NCI-H524 (cell line): ENCODE measurements at places on chromosomes 1 and 21.
A peak's percentile ranks its signal among the peaks of the same experiment; 100 is the strongest.

GRCh38 chr1:192171123-192171522 is 12.9 kb downstream of the RGS18 start:
- DNase-seq: no peak

GRCh38 chr1:180310095-180310494 is 80.0 kb downstream of the LHX4 start:
- no peak for DNase-seq

DNA sequence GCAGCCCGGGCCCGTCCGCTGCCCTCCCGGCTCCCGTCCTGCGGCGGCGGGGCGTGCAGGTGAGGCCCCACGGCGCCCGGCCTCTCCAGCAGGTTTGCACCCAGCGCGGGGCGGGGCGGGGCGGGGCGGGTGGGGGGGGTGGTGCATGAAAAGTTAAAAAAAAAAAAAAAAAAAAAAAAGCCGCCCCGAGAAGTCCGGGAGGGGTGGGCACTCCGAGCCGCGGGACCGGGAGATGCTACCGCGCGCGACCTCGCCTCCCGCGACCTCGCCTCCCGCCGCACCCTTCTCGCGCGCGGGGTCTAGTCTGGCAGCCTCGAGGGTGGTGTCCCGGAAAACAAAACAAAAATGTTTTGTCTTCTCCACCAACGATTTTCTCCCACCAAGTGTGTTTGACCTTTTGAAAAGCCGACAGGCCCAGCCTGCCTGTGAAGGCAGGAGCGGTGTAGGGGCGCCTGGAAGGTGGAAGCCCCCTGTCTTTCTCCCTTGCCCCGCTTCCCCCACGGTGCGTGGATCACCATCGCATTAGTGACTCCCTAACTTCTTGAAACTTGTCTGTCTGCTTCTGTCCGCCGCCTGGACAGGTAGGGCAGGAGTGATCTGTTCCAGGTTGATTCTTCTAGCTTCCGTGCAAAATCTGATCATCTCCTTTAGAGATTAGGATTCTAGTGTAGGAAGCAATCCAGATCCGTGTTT is 569 bp downstream of the RCAN3 start:
- peak; percentile 19 for DNase-seq

DNA sequence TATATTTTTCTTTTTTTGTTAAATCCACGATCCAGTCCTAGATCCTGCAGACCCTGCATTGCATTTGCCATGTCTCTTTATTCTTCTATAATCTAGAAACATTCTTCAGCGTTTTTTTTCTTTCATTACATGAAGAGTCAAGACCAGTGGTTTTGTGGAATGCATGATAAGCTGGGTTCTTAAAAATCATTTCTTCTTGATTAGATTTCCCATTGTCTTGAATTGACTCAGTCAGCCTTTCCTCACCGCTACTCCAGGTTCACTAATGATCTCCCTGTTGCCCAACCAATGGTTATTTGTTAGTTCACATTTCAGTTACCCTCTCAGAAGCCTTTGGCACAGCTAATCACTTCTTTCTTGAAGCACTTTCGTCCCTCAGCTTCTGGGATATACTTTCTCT is 25.2 kb downstream of the CHD1L start:
- DNase-seq: no peak

DNA sequence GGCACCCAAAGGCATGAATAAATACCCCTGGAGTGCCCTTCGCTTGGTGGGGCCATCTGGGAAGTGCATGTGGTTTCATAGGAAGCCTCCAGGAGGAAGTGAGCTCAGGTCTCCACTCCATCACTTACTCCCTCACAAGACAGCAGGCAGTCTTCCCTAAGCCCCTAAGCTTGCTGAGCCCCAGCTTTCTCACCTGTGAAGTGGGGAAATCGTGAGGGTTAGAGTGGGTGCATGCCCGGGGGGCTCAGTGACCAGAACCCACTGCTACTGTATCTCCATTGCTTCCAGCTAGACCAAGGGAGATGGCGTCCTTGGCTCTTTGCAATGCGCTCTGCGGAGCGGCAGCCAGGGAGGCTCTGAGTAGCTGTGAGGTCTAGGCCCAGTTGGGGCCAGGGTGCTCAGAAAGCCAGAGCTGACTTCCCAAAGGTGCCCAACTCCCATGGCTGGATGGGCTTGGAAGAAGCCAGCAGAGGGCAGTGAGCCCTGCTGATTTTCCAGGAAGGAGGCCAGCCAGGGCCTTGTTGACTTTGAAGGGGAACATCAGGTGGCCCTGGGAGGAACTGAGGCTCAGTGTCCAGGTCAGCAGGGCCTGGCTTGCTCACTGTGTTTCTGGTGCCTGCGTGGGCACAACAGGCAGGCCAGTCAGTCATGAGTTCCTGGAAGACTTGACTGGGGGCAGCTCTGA is 27.3 kb downstream of the CDCP2 start:
- DNase-seq: no peak

GRCh38 chr1:226920446-226920894 is 19.6 kb upstream of the COQ8A start:
- no peak for DNase-seq

DNA sequence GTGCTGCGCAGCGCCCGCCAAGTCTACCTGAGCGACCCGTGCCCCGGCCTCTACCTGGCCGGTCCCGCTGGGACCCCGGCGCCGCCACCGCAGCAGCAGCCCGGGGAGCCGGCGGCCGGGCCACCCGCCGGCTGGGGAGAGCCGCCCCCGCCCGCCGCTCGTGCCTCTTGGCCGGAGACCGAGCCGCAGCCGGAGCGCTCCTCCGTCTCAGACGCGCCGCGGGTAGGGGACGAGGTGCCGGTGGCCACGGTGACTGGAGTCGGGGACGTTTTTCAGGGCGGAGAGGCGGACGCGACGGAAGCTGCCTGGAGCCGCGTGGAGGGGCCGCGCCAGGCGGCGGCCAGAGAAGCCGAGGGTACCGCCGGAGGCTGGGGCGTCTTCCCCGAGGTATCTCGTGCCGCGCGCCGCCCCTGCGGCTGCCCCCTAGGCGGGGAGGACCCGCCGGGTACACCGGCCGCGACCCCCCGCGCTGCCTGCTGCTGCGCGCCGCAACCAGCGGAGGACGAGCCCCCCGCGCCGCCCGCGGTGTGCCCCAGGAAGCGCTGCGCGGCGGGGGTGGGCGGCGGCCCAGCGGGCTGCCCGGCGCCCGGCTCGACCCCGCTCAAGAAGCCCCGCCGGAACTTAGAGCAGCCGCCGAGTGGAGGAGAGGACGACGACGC is 646 bp downstream of the IER5 start:
- peak; percentile 41 for DNase-seq

DNA sequence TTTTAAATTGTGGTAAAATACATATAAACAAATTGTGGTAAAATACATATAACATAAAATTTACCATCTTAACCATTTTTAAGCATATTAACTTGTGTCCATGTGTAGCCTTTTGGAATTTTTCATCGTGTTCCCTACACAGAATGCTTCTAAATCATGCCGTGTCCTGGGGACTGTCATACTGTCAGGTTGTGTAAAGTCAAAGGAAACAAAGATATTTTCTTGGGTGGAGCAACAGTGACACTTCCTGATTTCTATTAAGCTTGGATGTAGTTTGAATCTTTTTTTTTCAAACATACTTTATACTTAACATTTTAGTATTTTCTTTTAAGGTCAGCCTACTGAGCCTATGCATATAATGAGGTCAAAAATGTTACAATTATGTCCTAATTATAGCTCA is 32.3 kb downstream of the DOP1B start:
- no peak for DNase-seq

- DNase-seq: no peak
These were observed 344.5 kb downstream of the RWDD3 start for GRCh38 chr1:95578462-95578861.

GRCh38 chr1:60113028-60113427 is 39.5 kb upstream of the C1orf87 start:
- DNase-seq: no peak

- no peak for DNase-seq
These were observed 28.9 kb downstream of the LEPR start for GRCh38 chr1:65449214-65449823.

GRCh38 chr1:65952696-65953095 is 160.0 kb downstream of the PDE4B start:
- DNase-seq: no peak
